ENCODE measurements at places on chromosomes 11 and 22.

DNA sequence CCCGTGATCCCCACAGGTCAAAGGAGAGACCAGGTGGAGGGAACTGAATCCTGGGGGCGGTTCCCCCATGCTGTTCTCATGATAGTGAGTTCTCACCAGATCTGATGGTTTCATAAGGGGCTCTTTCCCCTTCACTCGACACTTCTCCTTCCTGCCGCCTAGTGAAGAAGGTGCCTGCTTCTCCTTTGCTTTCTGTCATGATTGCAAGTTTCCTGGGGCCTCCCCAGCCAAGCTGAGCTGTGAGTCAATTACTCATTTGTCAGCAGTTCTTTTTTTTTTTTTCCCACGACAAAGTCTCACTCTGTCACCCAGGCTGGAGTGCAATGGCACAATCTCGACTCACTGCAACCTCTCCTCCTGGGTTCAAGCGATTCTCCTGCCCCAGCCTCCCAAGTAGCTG is 1530.4 kb downstream of the BRD1 start:
- DNase-seq: no peak

- peak; percentile 43 for DNase-seq
These were observed 15.7 kb downstream of the SNU13 start for GRCh38 chr22:41672780-41673509.

GRCh38 chr11:69350596-69350995 is 56.6 kb downstream of the MYEOV start:
- DNase-seq: no peak

DNA sequence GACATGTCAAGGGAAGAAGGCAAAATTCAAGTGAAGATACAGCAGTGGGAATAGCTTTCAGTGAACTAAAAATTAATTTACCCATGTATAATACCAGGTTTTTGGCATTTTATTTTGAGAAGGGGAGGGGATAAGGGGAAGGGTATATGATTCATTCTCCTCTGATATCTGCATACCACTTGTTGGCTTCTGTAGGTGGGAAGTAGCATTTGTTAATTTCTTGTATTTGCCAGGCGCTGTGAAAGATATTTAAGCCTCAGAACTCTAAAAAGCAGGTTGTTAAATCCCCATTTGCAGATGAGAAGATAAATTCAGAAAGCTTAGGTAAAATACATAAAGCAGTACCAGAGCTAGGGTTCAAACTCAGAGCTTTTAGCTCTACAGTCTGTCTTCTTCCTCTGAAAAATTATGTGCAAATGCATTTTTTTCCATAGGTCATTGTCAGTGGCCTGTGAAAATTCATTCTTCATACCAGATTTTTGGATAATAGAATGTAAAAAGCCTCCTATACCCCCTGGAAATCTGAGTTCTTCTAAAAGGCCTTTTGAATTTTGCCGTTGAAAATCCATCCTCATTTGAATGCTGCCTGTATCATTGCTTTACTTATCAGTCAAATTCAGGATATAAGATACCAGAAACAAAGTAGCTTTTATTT is 221.3 kb downstream of the DDX10 start:
- DNase-seq: no peak

DNA sequence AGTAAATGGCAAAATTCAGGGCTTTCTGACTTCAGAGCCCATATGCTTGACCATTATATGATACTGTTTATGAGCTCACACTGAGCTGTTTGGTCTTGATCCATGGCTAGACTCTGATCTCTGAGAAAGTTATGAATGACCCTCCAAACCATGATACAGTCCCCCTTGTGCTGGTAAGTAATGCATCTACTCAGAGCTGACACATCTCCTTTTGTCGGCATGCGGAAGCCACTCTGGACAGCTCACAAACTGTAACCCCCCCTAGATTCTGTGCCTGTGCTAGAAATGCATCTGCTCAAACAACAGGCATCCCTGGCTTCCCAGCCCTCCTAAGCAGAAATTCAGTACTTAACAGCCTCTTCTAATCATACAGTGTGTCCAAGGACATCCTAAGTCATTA is 150.8 kb upstream of the RAG2 start:
- no peak for DNase-seq

DNA sequence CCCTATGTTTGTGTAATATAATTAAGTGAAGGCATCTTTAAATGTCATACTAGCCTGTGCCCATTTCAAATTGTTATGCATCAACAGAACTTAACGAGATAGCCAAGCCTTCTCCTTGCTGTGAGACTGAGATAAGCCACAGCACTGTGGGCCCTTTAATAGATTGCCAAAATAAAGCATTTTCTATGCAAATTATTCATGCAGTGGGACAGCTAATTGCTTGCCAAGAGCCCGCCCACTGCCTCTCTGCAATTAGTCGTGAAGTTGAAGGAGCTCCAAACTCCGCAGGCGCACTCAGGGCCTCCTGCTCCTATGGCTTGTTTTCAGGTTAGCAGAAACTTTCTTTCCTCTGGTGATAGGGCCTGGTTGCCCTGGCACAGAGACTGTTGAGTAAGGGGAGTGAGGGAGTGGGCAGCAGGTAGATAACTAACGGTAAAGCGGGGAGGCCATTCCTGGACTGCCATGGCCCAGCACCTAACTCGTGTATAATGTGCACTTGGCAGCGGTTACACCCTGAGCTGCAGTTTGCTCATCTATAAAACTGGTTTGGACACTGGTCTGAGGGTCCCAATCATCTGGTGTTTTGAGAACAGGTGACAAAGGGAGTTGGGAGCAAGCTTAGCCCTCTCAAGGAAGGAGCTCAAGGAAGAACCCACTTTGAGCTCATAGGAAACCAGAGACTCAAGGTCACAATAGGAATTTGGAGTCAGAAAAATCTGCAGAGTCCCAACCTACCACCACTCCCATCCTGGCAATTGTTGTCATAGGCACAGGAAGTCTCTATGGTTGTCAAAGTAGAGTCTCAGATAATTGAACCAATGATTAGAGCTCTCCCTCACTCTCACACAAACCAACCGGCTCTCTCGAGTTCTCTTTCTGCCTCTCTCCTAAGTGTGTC is 33.9 kb upstream of the RIC3 start:
- no peak for DNase-seq

GRCh38 chr11:20311444-20311843 is 52.1 kb upstream of the HTATIP2 start:
- no peak for DNase-seq

GRCh38 chr11:64148226-64148916 is 17.5 kb downstream of the MACROD1 start:
- peak; percentile 68 for DNase-seq

GRCh38 chr11:11155962-11156815 is 196.9 kb downstream of the CSNK2A3 start:
- DNase-seq: peak; percentile 5

- peak; percentile 63 for DNase-seq
These were observed 39.3 kb upstream of the BSX start for GRCh38 chr11:123020968-123021367.
